ENCODE measurements at places on chromosomes 4 and X.

DNA sequence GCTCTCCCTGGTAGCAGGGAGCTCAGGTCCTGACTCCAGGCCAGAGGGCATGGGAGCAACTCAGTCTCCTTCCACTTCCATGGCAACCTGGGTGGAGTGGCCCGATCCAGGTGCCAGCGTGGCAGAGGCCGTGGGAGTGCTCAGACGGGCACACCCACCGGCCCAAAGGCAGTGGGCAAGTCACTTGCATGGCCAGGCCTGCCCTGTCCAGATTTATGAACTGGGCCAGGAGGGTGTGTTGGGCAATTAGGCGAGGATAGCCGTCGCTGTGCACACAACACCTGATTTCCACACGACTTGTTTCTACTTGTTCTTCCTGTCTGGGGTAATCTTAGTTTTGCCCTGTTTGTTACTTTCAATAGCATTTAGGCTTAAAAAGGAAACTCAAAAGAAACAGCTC lies 55.5 kb upstream of the NYX start:
- no peak for DNase-seq

DNA sequence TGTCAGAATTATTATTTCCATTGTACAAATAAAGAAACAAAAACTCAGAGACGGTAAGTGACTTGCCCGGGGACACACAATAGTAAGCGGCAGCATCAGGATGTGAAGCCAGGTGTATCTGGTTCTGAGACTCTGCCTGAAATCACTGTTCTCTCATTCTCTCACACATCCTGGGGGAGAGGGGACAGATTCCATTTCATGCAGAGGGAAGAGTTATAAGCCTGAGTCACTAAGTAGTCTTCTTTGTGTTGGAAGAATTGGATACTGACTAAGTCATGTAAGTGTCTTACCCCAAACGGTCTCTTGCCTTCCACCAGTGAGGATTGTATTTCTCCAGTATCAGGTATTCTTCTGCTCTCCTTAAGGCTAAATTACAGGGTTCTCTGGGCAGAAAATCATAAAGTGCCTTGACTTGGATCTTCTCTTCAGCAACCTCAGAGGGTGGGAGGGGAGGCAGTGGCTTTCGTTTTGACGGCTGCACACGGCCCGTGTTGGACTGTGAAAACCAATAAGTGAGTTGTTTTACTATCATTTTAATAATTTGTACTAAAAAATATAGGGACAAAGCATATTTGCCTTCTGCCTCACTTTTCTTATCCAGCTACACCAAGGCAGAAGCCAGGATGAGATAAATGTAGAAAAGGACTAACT lies 21.9 kb downstream of the TXK start:
- DNase-seq = no peak

- no peak for DNase-seq
Observed at GRCh38 chr4:48641401-48641800, 138.7 kb downstream of the FRYL start.

GRCh38 chrX:1453395-1453783 lies 680 bp upstream of the ASMTL start:
- DNase-seq = no peak

DNA sequence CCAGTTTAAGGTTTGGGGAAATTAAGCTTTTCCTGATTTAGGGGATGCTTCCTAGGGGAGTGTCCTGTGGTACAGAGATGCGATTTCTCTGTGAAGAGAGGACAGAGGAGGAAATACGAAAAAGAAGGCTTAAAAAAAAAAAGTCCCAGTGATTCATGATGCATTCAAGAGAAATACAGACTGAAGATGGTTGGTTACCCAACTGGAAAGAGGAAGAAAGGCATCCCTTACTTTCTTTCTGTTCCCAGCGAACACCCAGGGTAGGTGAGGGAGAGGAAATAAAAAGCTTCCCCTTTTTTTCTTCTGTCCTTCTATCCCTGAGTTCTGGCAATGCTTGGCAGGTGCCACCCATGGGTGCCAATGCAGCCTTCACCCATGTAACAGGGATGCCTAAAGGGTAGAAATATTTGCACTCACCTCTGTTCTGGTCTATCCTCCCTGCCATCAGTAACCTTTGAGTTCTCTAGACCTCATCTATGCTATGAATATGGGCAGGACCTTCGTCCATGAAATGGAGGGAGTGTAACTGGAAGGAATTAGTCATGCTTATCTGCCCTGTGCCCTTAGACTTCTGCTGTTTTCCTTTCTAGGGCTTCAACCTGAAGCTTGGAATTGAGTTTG lies 230.1 kb upstream of the GALNTL6 start:
- no peak for DNase-seq

DNA sequence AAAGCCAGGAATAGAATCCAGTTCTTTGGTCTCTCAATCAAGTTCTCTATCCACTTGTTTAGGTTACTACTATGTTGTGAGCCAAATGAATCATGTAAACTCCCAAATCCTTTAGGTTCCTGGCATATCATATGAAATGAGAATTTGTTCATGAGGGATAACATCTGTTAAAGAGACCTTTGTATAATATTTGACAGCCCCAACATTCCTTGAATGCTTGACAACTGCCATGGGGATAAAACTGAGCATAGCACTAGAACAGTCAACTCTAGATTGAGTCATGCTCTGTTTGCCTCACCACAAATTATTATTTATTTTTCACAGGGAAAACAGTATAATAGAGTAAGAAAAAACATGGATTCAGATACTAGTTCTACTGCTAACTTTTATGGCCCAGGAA lies 93.3 kb downstream of the NAA11 start:
- no peak for DNase-seq

DNA sequence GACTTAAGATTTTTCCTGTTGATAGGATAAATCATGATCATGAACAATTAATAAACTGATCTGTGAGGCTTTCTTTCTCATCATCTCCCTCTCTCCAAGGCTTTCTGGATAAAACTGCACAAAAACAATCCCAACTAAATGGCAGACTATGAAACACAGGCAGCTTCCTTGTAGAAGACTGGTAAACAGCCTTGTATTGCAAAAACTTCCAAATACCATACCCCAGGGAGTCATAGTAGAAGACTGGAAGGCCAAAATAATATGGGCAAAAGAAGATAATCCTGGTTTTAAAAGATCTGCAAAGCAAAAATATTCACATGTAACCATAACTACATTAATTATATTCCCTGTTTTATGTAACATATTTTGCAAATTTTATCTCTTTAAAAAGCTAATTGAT lies 113.0 kb downstream of the ANAPC10 start:
- no peak for DNase-seq

DNA sequence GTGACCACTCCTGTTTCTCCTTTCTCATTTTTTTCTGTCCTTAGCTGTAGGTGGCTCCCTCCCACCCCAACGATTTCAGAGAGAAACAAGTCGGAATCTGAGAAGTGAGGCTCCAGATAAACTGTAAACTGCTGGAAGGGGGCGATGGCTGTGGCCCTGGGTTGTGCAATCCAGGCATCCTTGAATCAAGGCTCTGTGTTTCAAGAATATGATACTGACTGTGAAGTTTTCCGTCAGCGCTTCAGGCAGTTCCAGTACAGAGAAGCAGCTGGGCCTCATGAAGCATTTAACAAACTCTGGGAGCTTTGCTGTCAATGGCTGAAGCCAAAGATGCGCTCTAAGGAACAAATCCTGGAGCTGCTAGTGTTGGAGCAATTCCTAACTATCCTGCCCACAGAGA lies 37.7 kb downstream of the ETDC start:
- DNase-seq = no peak

DNA sequence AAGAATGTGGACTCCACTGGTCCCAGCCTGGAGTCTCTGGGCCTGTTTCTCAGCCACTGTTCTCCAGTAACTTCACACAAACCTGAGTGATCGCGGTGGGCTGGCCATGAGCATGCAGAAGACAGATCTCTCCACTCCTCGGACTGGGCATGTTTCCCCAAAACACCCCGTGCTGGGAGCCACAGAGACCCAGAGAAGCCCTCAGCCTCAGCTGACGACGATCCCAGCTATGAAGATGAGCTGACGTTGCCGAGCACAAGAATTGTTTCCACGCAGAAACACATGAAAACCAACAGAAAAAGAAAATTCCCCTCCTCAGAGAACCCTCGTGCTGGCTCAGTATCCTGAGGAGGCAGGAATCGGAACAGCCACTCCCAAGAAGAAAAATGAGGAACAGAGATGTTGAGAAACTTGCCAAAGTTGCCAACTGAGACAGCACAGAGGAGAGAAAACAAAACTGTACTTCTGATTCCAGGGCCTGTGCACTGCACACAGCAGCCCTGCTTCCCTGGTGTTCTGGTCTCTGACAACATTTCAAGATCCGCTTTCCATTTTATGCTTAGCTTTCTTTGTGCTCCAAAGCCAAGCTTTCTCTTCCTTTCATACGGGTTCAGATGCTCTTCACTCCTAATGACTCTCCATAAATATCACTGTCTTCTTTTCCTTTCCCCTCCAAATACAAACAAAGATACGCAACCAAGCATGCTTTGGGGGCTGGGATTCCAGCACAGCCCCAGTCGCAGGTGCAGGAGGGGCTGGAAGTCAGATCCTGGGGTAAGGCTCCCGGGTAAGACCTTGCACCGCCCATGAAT lies 81.4 kb downstream of the IRF2 start:
- DNase-seq = no peak

- no peak for DNase-seq
Observed at GRCh38 chrX:69505772-69506616, 1.9 kb downstream of the NALF2 start.

- no peak for DNase-seq
Observed at GRCh38 chr4:7575426-7575825, 140.7 kb upstream of the PSAPL1 start.

GRCh38 chr4:90027565-90027964 lies 99.6 kb upstream of the CCSER1 start:
- no peak for DNase-seq

DNA sequence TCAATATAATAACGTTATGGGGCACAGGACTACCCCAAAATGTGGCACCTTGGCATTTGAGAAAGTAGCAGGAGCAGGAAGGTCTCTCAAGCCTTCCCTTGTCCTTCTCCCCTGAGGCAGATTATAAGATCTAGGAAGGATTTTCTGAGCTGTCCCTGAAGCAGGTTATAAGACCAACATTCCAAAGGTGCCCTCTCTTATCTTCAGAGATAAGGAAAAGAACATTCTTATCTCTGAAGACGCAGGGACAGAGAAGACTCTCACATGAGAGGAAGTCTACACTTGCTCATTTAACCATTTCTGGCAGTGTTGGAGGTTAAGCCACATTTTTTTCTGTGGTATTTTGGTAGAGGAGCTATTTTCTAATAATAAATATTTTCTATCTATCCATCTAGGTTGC lies 437.9 kb upstream of the MAOA start:
- no peak for DNase-seq

DNA sequence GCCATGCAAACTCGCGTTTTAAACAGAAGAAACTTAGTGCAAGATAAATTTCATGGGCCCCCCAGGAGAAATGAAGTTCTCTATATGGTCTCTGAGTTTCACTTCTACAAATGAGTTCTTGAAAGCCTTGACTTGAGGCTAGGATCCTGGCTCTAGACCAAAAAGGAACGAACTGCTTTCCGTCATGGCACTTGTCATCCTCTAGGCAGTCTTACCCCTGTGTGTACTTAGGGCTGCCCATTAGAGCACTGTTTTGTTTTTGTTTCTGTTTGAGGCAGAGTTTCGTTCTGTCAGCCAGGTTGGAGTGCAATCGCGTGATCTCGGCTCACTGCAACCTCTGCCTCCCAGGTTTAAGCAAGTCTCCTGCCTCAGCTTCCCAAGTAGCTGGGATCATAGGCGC lies 29.0 kb downstream of the RNF4 start:
- DNase-seq = no peak

DNA sequence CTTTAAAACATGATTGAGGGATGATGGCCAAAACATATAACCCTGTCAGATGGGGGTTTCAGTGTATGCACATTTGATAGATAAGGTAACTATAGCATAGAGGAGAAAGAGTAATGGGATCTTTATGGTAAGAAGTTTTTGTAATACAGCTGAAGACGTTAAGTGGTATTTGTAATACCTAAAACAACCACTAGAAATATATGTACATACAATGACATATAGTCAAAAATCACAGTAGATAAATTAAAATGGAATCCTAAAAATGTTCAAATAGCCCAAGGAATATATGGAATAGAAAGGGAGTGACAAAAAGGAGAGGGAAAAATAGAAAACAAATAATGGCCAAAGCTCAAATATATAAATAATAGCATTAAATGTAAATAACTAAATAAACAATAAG lies 371.3 kb upstream of the FSTL5 start:
- no peak for DNase-seq

- no peak for DNase-seq
Observed at GRCh38 chrX:15493118-15493962, at the start of gene PIR. Gene PIR (minus strand): TSS chrX:15493333. CDS start chrX:15491257, 2,076 bp downstream.

- no peak for DNase-seq
Observed at GRCh38 chr4:101983835-101984234, 193.3 kb downstream of the BANK1 start.

- no peak for DNase-seq
Observed at GRCh38 chr4:166823126-166823525, 411.2 kb downstream of the SPOCK3 start.

- no peak for DNase-seq
Observed at GRCh38 chrX:156001001-156001666, 3.6 kb downstream of the IL9R start.

- no peak for DNase-seq
Observed at GRCh38 chr4:25904748-25905082, 9.3 kb upstream of the SMIM20 start.
